Hematopoietic multipotent progenitor cell treated with erythropoietin and hydrocortisone succinate and interleukin-3 and kit ligand, for 15 days (in vitro differentiated cells): ENCODE measurements at places on chromosomes 11 and 22.

DNA sequence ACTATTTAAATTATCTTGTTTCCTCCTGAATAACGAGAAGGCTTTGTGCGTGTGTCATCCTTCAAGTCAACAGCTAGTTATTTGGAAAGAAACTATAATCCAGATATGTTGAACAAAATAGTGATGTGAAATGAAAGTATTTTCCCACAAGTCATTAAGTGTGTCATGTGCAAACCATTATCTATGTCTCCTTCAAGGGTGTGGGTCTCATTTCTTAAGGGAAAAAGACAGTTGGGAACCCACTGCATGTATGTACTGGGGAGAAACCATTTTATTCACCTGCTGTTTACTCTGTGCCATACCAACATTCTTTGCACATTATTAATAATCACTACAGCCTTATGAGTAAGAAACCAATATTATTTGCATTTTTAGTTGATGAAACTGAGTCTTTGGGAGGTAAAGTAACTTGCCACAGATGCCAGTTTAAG lies 145.3 kb upstream of the CTSC start:
- DNase-seq = no peak

- no peak for DNase-seq
Measured at GRCh38 chr11:118746988-118747585, 43.9 kb downstream of the DDX6 start.

GRCh38 chr11:23232652-23233051 lies 372.4 kb upstream of the CCDC179 start:
- no peak for DNase-seq

DNA sequence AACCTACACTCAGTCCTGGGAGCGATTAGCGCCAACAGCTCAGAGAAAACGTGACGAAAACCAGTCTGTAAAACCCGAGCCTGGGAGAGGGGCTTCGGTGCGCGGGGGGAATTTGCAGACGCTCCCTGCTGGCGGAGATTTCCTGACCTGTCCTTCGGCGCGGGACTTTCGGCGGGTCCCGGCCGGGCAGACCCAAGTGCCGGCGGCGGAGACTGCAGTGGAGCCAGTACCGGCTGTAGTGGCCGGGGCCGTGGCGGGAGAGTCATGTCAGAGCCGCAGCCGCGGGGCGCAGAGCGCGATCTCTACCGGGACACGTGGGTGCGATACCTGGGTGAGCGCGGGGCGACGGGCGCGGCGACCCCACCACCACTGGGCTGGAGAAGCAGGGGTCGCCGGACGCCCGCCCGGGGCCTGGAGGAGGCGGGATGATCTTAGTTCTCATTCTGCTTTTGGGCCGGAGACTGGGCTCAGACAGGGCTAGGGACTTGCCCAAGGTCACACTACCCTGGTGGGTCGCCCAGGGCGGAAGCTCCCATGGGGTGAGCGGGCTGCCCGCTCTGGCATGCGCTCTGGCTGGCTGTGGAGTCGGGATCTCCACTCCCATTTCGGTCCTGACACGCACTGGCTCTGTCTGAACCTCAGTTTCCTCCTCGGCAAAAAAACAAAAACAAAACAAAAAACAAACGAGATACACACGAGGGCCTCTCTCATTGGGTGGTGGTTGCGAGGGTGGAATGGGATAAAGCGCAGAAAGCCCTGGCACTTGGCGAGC lies at the start of gene MTFP1:
Gene MTFP1, plus strand, starts transcription at position 153 of the 772 bp plus-strand sequence. Its CDS starts 112 bp downstream, at position 265.
- peak; percentile 25 for DNase-seq

- DNase-seq = no peak
Measured at GRCh38 chr22:32000181-32000580, 42.9 kb upstream of the SLC5A1 start.

GRCh38 chr11:34926101-34926830 lies 9.8 kb downstream of the PDHX start:
- DNase-seq = peak; percentile 65

- no peak for DNase-seq
Measured at GRCh38 chr11:9817191-9817590, 153.3 kb downstream of the SWAP70 start.

GRCh38 chr22:39179401-39179827 lies 26.9 kb upstream of the CBX7 start:
- no peak for DNase-seq

DNA sequence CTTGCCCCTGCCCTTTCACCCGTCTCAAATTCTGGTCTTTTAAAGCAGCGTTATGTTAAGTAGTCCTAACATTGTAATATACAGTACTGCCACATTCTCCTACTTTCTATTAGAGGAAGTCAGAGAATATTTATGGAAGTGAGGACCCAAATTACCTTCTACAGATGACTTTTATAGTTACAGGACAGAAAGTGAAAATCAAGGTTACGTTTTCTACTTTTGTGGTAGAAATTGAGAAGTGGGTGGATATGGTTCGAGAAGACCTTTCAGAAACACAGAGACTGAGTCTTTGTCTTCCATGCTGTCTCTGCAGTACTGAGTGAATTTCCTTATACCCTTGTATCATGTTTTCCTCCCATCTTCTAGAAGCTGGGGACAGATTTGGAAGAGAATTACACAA lies 17.1 kb downstream of the SC5D start:
- no peak for DNase-seq

GRCh38 chr11:104893876-104894275 lies 4.4 kb downstream of the CASP12 start:
- no peak for DNase-seq

- DNase-seq = no peak
Measured at GRCh38 chr11:86089659-86090058, 20.8 kb upstream of the PICALM start.

DNA sequence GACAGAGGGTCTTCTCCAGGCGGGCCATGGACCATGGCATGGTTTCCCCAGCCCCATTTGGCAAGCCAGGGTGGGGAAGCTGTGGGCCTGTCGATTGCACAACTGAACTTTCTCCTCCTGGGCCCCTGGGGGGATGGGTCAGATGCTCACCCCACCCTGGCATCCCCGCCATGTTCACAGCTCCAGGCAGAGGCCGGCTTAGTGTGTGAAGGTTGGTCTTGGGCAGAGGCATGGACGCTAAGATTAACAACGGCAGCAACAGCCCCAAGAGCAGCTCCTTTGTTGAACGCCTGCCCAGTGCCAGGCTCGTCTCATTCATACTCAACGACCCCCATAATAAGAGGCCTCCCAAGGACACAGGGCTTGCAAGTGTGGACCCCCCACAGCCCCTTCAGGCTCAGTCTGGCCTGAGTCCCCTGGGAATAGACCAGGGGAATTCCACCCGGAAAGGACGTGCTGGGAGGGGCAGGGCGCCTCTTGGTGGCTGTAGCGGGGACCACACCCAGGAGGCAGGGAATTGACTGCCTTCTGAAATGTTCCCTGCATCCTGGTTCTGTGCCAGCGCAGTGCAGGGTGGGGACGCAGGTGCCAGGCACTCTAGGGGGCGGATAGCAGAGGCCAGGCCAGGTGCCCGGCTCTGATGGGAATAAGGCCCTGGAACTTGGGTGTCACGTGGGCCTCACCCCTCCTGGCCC lies 8.3 kb downstream of the TSPO start:
- DNase-seq = no peak

DNA sequence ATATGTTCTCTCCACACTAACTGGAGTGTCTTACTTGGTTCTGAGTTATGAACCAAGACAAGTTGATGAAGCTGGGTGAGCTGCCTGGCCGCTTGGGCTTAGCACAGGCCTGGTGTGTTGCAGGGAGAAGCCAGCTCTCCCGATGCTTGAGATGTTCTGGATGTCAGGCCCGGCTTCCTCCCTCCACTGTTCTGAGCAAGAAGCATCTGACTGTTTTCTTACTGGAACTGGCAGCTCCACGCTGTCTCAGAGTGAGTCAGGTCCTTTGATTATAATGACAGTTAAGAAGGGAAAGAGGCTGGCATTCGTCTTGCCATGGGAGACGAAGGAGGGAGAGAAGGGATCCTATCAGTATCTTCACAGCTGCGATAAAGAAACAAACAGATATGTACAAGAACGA lies 46.5 kb upstream of the CRTAM start:
- no peak for DNase-seq

DNA sequence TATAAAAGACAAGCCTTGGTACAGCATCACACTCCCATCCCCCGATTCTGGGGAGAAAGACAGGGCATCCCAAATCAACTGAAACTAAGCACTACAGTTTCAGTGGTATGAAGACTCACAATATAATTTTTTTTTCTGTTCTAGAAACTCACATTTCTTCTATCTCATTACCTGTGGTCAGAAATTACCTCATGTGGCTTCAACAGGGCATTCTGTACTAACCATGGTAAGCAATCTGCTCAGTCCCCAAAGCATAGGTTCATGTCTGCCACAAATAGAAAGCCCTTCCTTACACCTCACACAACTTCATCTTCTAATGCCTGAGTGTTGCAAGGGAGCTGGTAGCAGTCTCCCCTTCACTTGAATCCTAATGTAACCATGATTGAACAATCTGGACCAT lies 147.4 kb upstream of the POU2AF2 start:
- no peak for DNase-seq

DNA sequence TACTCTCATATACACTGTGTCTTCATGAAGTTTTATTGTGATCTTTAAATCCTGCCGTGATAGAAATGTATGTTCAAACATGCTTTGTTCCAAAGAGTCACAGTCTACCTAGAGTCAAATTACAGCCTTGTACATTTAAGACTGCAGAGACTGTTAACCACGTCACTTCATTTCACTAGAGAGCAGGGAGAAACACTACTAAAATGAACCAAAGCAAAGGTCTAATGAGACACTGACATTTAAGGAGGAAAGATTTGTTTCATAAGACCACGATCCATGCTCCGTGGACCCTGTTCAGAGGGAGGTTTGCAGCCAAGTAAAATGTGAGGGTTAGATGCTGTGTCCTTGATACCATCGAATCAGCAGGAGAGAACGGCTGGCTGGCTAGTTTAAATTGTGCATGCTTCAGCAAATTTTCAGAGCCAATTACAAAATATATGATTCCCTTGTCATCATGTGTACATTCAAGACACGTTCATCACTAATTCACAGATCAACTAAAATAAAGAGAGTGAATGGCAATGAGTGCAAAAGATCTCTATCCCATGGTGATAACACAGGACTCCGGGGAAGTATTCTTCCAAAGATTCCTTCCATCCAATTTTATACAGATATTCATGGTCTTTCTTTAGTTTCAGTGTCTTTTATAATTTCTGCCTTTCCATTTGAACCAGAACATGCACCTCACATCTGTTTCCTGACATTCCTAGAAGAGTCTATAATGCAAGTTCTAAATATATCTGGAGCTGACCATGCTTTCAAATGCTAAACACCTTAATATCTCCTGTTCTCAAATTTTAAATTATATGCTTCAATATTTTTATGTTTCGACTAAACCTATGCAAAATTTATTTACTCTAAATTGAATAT lies 960.9 kb upstream of the FAT3 start:
- no peak for DNase-seq
